ENCODE measurements at places on chromosomes 4 and X. TPM values are rescaled to one million over a fixed set of nuclear protein-coding genes. Genes with fewer than 3 reads are reported as not detected.

GRCh38 chr4:136831553-136831952 lies 700.7 kb downstream of the PCDH18 start:
- H3K27me3 ChIP-seq: no peaks in the 10 kb centered on the region
- no peak overlapping the region for H3K4me3 ChIP-seq
- no peaks in the 10 kb centered on the region for H3K36me3 ChIP-seq
- no peak for DNase-seq
- no peaks in the 10 kb centered on the region for H3K4me1 ChIP-seq
- no peak overlapping the region for H3K27ac ChIP-seq

DNA sequence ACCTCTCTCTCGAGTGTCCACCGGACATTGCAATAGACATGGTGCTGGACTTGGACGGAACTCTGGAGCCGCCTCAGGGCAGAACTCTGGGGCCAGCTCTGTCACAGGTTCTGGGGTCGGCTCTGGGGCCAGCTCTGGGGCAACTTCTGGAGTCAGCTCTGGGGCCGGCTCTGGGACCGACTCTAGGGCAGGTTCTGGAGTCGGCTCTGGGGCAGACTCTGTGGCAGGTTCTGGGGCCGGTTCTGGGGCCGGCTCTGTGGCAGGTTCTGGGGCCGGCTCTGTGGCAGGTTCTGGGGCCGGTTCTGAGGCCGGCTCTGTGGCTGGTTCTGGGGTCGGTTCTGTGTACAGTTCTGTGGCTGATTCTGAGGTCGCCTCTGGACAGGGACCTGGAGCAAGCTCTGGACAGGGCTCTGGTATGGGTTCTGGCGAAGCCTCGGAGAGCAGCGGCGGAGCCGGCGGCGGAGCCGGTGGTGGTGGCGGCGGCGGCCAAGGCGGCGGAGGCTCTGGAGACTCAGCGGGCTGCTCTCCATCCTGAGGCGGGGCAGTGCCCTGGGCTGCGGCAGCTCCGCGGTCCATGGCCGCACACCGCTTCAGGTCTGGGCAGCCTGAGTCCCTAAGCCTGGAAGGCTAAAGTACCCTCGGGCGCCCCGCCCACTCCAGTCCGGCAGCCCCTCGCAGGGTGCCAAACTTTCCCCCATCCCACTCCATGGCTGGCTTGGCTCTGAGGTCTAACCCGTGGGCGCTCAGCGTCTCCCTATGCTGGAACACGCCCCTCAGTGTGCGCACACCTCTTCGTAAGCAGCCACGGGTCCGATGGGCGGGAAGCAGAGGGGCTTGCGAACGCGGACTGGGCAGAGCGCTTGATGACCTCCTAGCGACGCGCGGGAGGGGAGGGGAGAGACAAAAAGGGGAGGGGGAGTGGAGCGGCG lies at the start of gene DGKK:
DGKK (minus strand) TSS at position 723 of the 929 bp plus-strand sequence; CDS start at position 576, 147 bp downstream.
- peak; percentile 90 for DNase-seq
- peaks cover 10% of the 10 kb centered on the region for H3K4me1 ChIP-seq

DNA sequence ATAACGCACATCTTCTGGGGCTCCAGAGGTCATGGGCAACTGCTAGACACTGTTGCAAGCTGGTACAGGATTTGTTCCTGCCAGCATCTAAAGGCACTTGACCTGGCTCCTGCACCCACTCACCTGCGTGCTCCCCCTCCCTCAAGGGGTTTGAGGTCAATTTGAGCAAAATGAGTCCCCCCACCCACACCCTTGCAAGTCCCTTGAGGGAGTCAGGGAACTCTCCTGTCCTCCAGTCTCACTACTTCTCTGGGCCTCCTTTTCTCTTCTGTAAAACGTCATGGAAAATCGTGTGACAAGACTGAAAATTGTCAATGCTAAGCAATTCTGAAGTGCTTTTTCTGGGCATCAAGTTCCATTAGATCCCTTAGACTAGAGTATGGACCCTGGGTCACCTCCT lies 39.9 kb upstream of the PGK1 start:
- H3K4me3 ChIP-seq: no peak overlapping the region
- no peak for DNase-seq
- H3K4me1 ChIP-seq: no peaks in the 10 kb centered on the region
- no peaks in the 10 kb centered on the region for H3K27me3 ChIP-seq
- no peak overlapping the region for H3K27ac ChIP-seq

GRCh38 chr4:68175562-68176155 lies 46.0 kb upstream of the TMPRSS11F start:
- peak; percentile 28 for DNase-seq
- H3K4me3 ChIP-seq: no peak overlapping the region
- no peaks in the 10 kb centered on the region for H3K4me1 ChIP-seq

The MAGEC1 gene
- total RNA-seq: not detected

DNA sequence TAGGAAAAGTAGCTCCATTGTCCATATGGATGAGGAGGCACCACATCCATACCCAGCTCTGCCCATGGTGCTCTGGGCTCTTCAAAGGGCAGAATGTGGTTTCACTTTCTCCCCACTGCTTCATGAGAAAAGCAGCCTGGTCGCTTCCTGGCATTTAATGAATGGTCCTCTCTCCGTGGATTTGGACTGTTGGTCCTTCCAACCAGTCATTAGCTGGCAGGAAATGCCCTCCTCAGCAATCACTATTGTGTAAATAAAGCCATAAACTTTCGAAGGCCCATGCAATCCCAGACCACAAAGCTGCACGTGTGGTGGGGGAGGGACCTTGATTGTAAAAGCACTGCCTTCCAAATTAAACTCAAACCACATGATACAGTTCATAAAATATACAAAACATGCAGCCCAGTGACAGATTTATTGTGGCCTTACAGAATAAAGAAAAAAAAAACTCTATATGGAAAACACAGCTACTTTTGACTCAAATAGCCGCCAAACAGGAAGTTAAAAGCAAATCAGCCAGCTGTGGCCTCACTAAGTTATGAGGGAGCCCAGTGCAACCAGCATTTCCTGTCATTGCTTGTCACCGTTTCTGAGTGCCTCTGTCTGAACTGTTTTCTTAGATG lies 8.1 kb downstream of the MBNL3 start:
- no peaks in the 10 kb centered on the region for H3K27me3 ChIP-seq
- no peaks in the 10 kb centered on the region for H3K36me3 ChIP-seq
- DNase-seq: no peak
- peaks cover 18% of the 10 kb centered on the region for H3K4me1 ChIP-seq
- peak overlapping the region; percentile 58 for H3K27ac ChIP-seq

The CT83 gene
- not detected for total RNA-seq

DNA sequence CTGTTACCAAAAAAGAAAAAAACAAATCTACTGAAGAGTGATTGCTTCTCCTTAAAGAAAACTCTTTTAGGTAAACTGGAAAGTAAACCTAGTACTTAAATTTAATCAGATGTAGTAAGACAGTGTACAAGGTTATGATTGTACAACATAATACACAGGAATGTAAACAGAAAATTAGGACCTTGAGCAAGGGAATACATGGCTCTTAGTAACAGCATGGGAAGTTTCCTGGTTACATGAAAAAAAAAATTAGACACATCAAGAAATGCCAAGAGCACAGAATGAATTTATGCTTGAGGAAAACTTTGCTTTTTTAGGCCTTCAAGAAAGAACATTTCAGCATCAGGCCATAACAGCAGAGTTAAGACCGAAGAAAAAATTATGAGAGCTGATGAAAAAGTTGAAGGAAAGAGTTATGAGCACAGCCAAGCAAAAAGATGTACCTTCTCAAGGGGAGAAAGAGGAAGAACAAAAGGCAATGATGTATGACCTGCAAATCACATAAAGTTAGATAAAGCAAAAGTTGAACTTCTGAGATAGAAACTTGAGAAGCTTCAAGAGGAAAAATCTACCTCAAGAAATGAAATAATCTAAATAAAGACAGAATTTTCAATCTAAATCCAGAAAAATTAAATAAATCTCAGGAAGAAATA lies 311.6 kb downstream of the GALNTL6 start:
- H3K27me3 ChIP-seq: no peaks in the 10 kb centered on the region
- H3K4me3 ChIP-seq: no peak overlapping the region
- H3K36me3 ChIP-seq: no peaks in the 10 kb centered on the region
- H3K4me1 ChIP-seq: no peaks in the 10 kb centered on the region
- DNase-seq: no peak

- no peaks in the 10 kb centered on the region for H3K27me3 ChIP-seq
- DNase-seq: no peak
- H3K36me3 ChIP-seq: no peaks in the 10 kb centered on the region
- H3K27ac ChIP-seq: no peak overlapping the region
Observed at GRCh38 chr4:182547435-182547834, 304.2 kb downstream of the TENM3 start.

The CENPVL2 gene
- total RNA-seq: 2.8 TPM

- H3K4me3 ChIP-seq: no peak overlapping the region
- H3K36me3 ChIP-seq: no peaks in the 10 kb centered on the region
- no peak for DNase-seq
- peaks cover 5% of the 10 kb centered on the region for H3K4me1 ChIP-seq
Observed at GRCh38 chrX:42988700-42989099, 210.7 kb upstream of the PPP1R2C start.

DNA sequence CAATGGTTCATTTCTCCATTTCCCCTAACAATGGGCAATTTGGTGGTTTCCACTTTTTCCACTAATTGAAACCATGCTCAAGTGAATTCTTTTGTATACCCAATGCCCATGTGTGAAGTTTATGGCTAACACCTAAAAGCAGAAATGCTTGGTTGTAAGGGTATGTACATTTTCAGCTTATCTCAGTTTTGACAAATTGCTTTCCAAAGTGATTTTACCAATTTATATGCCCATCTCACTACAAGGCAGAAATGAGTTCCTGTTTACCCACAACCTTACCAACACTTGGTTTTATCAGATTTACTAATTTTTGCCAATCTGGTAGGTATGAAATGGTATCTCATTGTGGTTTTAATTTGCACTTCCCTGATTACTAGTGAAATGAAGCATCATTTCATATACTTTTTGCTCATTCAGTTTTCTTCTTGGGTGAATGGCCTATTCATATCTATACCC lies 14.8 kb downstream of the GPR34 start:
- no peaks in the 10 kb centered on the region for H3K27me3 ChIP-seq
- H3K36me3 ChIP-seq: peaks cover 5% of the 10 kb centered on the region
- DNase-seq: no peak

The SLC26A1 gene
- total RNA-seq: 0.13 TPM

- peaks cover 22% of the 10 kb centered on the region for H3K36me3 ChIP-seq
- H3K27ac ChIP-seq: peak overlapping the region; percentile 88
- DNase-seq: peak; percentile 85
- H3K4me1 ChIP-seq: peaks cover 5% of the 10 kb centered on the region
- H3K27me3 ChIP-seq: no peaks in the 10 kb centered on the region
- no peak overlapping the region for H3K4me3 ChIP-seq
Observed at GRCh38 chrX:94051926-94052325, 377.9 kb downstream of the FAM133A start.

DNA sequence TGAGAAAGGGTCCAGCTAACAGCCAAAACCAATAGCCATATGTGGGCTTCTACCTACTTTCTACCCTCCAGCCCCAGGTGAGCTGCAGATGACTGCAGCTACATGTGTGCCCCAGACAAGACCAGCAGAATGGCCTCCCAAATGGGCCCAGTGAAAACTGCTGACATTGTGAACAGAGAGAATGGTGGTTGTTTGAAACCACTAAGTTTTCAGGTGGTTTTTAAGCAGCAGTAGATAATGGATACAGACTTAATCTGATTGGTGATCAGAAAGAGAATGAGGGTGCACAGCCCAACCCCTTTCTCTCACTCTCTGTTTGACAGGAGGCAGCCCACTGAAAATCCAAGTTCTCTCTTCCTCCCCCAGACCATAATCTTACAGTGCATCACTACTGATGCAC lies 42.5 kb upstream of the BBS12 start:
- no peak overlapping the region for H3K4me3 ChIP-seq
- H3K4me1 ChIP-seq: no peaks in the 10 kb centered on the region
- H3K36me3 ChIP-seq: no peaks in the 10 kb centered on the region
- no peak for DNase-seq
- H3K27me3 ChIP-seq: no peaks in the 10 kb centered on the region

DNA sequence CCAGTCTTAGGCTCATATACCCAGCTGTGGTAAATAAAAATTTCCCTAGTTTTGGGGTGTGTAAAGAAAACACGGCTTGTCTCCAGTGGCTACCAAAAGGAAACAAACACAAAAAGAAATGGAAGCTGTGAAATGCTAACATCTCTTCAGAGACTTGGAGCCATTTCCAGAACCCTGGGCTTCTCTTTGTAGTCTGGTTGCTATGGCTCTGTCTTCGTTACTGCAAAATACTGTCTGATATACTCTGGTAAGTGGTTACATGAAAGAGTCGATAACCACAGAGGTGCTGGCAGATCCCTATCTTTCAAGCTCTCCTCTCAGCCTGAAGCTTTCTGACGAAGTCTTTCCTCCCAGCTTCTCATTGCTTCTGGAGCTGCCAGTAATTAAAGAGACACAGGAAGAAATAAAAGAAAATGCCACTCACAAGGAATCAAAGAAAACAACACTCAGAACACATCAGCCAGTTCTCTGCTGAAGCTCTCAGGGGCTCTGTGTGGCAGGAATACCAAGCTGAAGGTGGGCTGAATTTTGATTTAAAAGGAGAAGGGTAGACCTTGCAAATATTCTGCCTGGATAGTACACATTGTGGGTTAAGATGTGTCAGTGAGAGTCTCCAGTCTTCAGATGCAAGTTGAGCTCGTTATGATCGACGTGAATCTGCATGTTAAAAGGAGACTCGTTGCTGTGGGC lies 107.6 kb upstream of the FAM9C start:
- peaks cover 36% of the 10 kb centered on the region for H3K36me3 ChIP-seq
- no peak for DNase-seq
- peaks cover 4% of the 10 kb centered on the region for H3K4me1 ChIP-seq
- no peaks in the 10 kb centered on the region for H3K27me3 ChIP-seq
- peak overlapping the region; percentile 83 for H3K27ac ChIP-seq
- H3K4me3 ChIP-seq: peak overlapping the region; percentile 61
